Activated CD4-positive, CD25-positive, alpha-beta regulatory T cell treated with anti-CD3 and anti-CD28 coated beads, Interleukin-2, amount 50 U/mL, for 72 hours (primary cell): ENCODE measurements at places on chromosomes 13 and 19.

- DNase-seq: no peak
These were observed 6.9 kb upstream of the ICAM4 start for GRCh38 chr19:10279737-10280442.

- peak; percentile 96 for DNase-seq
These were observed 192.6 kb downstream of the KATNAL1 start for GRCh38 chr13:30114571-30115256.

DNA sequence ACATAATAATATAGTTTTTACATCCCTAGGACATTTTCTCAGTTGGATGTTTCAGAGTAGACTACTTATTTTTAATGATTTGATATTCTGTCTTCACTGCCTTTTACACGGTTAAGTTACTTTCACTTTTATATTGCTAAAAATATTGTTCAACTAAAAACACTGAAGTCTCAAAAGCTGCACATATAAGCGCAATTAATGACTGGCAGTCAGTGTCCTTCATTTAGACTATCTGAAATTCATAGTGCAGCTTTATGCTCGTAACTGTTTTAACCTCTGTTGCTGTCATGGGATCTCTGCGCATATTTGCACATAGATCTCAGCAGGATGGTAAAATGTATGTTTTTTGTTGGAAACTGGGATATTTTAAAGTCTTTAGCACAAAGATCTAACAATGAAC is 864.3 kb downstream of the SLITRK6 start:
- DNase-seq: no peak

GRCh38 chr13:87684850-87685742 is 13.9 kb downstream of the SLITRK5 start:
- DNase-seq: no peak

- DNase-seq: no peak
These were observed 1968.9 kb downstream of the PCDH9 start for GRCh38 chr13:65260946-65261891.

DNA sequence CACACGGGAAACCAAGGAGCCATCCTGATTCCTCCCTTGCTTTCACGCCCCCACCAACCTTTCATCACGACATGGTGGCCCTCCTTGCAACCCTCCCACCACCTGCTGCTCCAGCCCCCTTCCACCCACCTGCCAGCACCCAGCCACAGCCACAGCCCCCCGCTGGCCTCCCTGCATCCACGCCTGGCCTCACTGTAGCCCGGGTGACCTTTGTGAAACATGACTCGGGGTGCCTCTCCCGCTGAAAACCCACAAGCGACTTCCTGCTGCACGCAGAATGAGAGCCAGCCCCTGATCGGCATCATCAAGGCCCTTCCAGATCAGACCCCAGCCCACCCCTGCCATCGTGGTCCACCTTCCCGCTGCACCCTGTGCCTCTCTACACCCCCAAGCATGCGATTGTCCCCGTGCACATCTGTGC is 14.9 kb downstream of the POP4 start:
- DNase-seq: no peak

- DNase-seq: no peak
These were observed 254.3 kb upstream of the PRR20A start for GRCh38 chr13:56886398-56886797.

DNA sequence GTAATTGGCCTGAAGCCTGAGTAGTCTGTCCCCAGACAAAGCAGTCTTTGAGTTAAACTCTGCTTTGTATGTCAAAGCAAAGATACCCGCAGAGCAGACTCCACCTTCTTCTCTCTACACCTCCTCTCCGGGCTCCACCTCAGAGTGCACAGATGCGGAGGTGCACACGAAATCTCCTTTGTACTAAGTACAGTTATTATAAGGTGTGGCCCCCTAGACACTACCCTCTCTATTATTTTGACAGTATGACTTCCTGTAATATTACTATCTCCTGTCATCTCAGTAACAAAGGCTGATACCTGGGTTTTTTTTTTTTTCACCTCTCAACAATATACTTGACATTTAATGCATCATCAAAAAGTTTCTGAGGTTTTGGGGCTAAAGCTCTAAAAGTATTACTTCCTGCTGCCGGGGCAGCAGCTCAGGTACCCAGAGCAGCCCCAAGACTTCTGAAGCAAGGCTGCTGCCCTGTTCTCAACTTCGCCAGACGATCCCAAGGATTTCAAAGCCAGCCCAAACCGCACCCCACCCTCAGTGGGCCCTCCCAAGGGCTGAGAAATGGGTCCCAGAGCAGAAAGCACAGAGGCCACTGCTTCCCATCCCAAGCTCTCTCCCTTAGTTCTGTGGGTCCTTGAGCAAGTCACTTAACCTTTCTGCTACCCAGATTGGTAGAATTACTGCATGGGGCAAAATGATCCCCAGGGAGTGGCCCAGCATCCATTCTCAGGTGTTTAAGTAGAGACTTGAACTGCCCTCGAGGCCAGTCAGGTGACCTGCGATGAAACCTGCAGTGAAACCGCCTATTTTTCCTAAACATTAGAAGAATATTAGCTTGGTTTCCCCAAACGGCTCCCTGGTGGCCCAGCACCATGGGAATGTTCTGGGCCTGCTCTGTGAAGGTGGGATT is 180.6 kb downstream of the FOXO1 start:
- DNase-seq: peak; percentile 57

DNA sequence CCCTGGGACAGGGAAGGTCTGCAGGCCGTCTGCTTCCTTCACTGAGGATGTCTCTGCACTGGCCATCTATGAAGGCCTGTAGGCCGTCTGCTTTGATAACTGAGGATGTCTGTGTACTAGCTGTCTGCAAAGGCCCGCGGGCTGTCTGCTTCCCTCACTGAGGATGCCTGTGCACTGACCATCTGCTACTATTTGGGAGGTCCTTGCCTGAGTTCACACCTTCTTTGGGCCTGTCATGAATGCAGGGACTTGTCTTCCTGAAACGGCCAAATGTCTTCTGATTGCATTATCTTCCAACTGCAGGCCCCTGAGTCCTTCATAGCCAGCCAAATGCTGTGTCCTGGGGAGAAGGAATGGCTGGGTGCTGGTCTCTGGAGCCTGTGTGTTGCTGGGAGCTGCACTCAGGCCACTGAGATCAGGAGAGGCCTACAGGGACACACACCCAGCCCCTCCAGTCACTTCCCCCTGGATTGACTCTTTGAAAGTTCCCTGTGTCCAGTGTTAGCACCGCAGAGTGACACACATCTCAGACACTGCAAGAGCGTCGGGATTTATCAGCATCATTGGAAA is 72.9 kb downstream of the TEX29 start:
- no peak for DNase-seq

GRCh38 chr13:105672881-105673280 is 862.6 kb downstream of the EFNB2 start:
- no peak for DNase-seq

DNA sequence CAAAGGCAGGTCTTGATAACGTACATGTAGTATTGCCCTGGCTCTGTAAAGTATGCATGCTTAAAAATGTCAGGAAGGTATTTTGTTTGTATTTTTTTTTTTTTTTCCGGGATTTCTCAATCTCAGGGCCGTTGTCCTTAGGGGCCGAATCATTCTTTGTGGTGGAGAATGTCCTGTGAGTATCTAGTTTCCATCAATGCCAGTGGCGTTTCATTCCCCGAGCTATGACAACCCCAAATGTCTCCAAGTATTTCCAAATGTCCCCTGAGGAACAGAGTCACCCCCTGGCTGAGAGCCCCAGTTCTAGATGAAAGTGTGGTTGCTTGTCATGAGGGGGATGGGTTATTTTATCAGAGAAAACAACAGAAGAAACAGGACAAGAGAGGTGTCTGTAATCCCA is 68.7 kb downstream of the ACSBG2 start:
- DNase-seq: no peak

DNA sequence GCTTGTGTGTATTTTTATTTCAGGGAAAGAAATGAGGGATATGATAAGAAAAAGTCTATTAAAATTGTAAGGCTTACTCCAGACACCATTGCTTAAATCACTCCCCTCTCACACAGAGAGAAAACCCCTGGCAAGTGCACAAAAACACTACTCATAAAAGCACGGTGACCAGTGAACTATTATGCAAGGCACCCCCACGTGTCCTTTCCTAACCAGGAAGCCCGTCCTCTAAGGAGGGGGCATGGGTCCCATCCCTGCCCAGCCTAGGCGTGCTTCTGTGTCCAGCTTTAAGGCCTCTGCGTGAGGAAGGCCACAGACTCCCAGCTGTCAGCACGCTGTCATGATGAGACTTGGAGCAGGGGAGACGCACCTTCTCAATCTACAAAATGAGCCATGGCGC is 83.5 kb downstream of the SLC7A1 start:
- DNase-seq: no peak

GRCh38 chr19:4233282-4233853 is 4.0 kb downstream of the EBI3 start:
- DNase-seq: peak; percentile 90

DNA sequence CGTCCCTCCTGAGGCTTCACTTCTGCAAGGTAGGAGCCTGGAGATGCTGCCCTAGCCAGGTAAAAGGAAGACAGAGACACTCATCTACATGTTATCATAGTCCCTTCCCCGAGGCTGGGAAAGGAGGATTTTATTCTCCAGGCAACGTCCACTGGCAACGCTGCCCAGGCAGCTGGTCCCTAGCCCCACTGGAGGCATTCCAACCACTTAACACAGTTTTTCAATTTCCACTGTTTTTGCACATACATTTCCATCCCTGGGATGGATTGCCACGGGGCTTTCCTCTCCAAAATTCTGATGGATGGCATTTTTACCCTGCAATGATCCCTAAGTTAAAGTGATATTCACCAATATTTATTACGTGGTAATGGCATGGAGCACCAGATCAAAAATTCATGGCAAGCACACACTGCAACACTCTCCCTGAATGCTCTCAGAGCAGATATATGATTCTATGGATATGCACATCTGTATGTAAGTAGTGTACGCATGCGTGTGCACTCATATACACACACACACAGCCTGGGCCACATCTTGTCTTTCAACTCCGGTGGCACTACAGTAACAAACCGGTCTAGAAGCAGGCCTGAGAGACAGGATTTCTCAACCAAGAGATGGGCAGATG is 322.3 kb upstream of the TSHZ3 start:
- no peak for DNase-seq

- no peak for DNase-seq
These were observed 6.8 kb upstream of the ECH1 start for GRCh38 chr19:38838208-38838985.

DNA sequence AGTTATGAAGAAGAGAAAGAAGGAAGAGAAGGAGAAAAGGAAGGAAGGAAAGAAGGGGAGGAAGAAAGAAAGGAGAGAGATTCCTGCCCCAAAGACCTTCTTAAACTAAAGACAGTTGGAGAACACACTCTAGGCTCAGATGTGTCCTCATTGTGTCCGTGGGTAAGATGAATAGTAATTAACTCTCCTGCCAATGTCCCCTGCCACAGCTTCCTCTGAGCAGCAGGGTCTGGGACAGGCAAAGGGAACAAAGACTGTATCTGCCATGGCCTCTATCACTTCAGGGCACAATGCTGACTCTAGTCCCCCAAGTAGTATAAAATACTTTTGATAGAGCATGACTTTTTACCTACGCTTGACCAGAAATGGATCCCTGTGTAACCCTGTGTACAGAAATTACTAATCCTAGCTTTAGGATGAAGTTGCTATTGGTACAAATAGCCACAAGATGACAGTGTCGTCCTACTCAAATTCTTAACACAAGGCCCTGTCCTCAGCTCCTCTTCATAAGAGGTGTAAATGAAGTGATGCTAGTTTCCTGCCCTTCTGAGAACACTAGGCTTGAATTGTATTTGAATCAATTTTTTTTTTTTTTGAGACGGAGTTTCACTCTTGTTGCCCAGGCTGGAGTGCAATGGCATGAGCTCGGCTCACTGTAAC is 186.2 kb upstream of the GPR12 start:
- no peak for DNase-seq

DNA sequence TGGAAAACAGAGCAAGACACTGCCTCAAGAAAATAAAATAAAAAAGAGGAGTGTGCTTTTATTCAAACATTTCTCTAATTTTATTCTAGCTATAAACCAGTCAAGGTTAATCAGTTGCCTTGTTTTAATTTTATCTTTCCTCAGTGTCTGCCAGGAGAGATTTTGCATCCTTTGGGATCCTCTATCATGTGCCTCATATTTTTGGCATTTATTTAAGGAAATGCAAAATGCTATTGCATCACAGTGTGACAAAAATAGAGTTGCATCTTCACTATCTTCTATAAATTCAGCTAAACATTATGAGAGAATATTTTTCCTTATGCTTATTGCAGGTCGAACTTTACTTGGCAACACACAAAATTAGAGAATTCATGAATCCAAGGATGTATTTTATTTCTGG is 639.0 kb upstream of the KLF12 start:
- no peak for DNase-seq

GRCh38 chr19:16470911-16471811 is 609 bp downstream of the EPS15L1 start:
- DNase-seq: no peak

DNA sequence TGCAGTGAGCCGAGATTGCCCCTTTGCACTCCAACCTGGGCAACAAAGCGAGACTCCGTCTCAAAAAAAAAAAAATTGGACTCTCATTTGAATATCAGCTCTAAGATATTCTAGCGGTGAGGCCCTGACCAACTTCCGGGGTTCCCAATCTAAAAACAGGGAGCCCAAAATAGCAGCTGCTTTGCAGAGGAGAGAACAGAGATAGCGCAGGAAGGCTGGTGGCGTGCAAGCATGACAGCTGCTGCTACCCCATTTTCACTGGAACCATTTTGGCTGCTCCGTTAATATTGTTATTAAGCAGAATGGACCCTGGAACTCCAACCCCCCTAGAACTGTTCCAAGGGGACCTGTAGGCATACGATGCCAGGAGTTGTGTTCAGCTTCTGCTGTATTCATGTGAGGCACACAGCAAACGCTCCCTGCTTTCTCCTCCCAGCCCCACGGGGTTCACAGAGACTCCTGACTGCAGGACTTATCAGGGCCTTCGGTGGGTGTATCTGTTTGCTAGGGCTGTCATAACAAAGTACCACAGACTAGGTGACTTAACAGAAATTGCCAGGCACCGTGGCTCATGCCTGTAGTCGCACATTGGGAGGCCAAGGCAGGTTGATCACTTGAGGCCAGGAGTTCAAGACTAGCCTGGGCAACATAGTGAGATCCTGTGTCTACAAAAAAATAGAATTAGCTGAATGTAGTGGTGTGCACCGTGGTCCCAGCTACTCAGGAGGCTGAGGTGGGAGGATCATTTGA is 11.5 kb downstream of the STXBP2 start:
- no peak for DNase-seq

DNA sequence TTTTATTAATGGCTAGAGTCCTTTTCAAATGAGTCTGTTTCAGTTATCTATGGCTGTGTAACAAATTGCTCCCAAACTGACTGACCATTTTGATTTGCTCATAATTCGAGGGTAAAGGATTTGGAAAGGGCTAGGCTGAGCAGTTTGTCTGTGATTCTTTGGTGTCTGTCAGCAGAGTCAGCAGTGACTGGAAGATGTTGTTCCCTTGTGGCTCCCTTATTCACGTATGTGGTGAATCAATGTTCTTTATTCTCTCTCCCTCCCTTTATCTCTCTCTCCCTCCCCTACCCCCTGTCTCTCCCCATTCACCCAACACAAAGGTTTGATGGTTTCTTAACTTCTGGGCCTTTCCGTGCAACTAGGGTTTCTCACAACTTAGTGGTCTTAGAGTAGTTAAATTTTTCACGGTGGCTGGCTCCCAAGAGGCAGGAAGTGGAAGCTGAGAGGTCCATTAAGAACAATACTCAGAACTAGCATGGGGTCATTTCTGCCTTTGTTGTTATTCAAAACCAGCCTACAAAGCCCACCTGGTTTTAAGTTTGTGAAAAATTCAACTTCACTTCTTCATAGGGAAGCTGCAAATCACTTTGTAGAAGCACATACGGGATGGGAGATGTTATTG is 772.5 kb upstream of the SLITRK1 start:
- no peak for DNase-seq
